ENCODE measurements at places on chromosomes 11 and 22.
A peak's percentile ranks its signal among the peaks of the same experiment; 100 is the strongest.

- H3K4me3 ChIP-seq = no peak overlapping the region
- no peak for DNase-seq
- peaks cover 12% of the 10 kb centered on the region for H3K4me1 ChIP-seq
These were observed 77.7 kb upstream of the RAB1B start for GRCh38 chr11:66190786-66191185.

DNA sequence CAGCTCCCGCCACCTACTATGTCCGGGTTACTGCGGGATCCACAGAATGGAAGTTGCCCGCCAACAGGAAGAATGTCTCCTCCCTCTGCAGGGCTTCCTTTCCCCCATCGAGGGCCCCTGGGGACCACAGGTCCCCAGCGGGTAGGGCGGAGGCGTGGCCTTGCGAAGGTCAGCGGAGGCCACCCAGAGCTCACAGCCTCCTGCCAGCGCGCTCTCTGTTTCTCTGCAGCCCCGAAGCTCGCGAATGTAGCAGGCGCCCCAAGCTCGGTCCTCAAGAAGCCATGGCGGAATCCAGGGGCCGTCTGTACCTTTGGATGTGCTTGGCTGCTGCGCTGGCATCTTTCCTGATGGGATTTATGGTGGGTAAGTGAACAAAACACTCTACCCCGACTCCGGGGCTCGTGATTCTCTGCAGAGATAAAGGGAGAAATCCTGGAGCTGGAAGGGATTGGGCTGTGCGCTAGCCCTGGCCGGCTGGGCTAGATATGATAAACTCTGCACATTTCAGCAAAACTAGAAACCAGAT, at the start of gene NAALAD2:
TSS of gene NAALAD2 (plus strand) at position 186 of the 526 bp plus-strand sequence. CDS start at position 282, 96 bp downstream.
- peaks cover 15% of the 10 kb centered on the region for H3K4me1 ChIP-seq
- no peak within 1 kb of the TSS for H3K27ac ChIP-seq
- H3K4me3 ChIP-seq = peak within 1 kb of the TSS; percentile 50
- peak; percentile 79 for DNase-seq

- H3K27ac ChIP-seq = no peak overlapping the region
- peaks cover 6% of the 10 kb centered on the region for H3K4me1 ChIP-seq
- H3K36me3 ChIP-seq = no peaks in the 10 kb centered on the region
- DNase-seq = no peak
- no peaks in the 10 kb centered on the region for H3K27me3 ChIP-seq
- H3K4me3 ChIP-seq = no peak overlapping the region
These were observed 73.1 kb downstream of the RBFOX2 start for GRCh38 chr22:35955546-35955945.

DNA sequence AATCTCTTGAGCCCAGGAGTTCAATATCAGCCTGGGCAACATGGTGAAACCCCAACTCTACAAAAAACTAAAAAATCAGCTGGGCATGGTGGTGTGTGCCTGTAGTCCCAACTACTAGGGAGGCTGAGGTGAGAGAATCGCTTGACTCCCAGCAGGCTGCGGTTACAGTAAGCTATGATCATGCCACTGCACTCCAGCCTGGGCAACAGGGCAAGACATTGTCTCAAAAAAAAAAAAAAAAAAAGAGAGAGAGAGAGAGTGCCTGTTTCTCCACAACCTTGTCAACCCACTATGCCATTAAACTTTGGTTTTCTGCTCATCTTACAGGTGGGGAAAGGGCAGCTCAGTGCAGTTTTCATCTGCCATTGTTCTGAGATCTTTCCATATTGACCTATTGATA, 5.1 kb downstream of the FOLR3 start:
- H3K36me3 ChIP-seq = no peaks in the 10 kb centered on the region
- peaks cover 7% of the 10 kb centered on the region for H3K4me1 ChIP-seq
- H3K27me3 ChIP-seq = no peaks in the 10 kb centered on the region
- DNase-seq = no peak
- H3K4me3 ChIP-seq = no peak overlapping the region

DNA sequence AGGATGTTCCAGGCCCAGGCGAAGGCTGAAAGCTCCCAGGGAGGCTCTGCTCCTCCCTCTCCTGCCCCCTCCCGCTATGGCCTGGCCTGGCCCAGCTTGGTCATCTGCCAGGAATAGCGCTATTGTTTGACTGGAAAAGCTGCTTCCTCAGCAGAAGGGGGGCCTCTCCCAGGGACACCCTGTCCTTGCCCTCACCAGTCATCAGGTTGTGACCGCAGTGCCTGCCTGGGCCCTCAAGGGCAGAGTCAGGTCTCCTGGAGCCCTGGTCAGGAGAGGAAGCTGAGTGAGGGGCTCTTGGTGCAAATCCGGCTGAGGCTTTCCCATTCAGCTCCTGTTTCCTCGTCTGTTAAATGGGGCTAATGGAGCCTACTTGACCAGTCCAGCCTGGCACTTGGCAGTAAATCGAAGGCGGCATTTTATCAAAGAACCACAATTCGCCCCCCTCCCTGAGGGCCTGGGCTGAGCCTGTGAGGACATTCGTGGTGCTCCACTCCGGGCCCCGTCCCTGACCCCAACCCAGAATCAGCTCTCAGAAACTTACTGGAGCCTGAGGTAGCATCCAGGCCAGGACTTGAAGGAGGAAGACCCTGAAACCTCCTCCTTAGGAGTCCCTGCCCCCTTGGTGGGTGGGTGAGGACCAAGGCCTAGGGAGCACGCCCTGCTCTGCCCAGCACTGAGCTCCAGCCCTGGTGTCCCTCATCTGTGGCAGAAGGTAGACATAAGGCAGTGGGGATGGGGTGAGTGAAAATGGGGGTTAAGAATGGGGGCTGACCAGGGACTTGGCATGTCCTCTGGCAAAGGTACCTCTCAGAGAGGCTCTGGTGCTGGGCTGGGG, 2.0 kb upstream of the CASTOR1 start:
- peaks cover 69% of the 10 kb centered on the region for H3K4me1 ChIP-seq
- H3K27ac ChIP-seq = peak overlapping the region; percentile 92
- H3K36me3 ChIP-seq = peaks cover 49% of the 10 kb centered on the region
- no peak overlapping the region for H3K4me3 ChIP-seq
- no peaks in the 10 kb centered on the region for H3K27me3 ChIP-seq
- peak; percentile 94 for DNase-seq

DNA sequence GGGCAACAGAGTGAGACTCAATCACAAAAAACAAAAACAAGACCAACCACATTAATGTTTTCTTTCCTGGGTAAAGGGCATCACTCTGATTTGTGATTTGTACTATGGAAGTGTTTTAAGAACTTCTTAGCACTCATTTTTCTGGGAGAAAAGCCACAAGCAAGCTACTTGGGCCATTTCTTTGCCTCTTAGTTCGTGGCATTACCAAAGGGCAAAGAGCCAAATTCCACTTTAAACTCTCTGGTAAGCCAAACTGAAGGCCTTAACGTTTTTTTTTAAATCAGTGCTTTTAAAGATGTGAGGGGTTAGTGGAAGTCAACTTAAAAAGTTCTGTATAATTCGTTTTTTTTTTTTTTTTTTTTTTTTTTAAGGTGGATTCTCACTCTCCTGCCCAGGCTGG, 36.9 kb downstream of the CAT start:
- peaks cover 6% of the 10 kb centered on the region for H3K4me1 ChIP-seq
- no peak overlapping the region for H3K27ac ChIP-seq
- DNase-seq = no peak
- no peaks in the 10 kb centered on the region for H3K27me3 ChIP-seq

DNA sequence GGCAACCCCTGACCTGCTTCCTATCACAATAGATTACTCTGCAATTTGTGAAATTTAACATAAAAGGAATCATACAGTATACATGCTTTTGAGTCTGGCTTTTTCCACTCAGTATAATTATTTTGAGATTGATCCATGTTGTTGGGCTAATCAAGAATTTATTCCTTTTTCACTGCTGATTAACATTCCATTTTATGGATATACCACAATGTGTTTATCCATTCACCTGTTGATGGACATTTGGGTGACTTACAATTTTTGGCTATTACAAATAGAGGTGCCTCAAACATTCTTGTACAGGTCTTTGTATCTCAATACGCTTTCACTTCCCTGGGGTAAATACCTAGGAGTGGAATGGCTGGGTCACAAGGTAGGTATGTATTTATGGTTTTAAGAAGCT, 24.9 kb downstream of the TENM4 start:
- DNase-seq = no peak
- no peak overlapping the region for H3K4me3 ChIP-seq
- no peak overlapping the region for H3K27ac ChIP-seq
- H3K4me1 ChIP-seq = peaks cover 37% of the 10 kb centered on the region

GRCh38 chr11:28439403-28439802, 331.2 kb downstream of the METTL15 start:
- H3K27ac ChIP-seq = no peak overlapping the region
- no peak for DNase-seq
- H3K4me1 ChIP-seq = no peaks in the 10 kb centered on the region
- no peak overlapping the region for H3K4me3 ChIP-seq
- no peaks in the 10 kb centered on the region for H3K36me3 ChIP-seq

GRCh38 chr22:29254286-29254660, 13.5 kb downstream of the RHBDD3 start:
- H3K36me3 ChIP-seq = peaks cover 4% of the 10 kb centered on the region
- no peaks in the 10 kb centered on the region for H3K4me1 ChIP-seq
- DNase-seq = no peak
- no peaks in the 10 kb centered on the region for H3K27me3 ChIP-seq
- no peak overlapping the region for H3K4me3 ChIP-seq
- H3K27ac ChIP-seq = no peak overlapping the region

DNA sequence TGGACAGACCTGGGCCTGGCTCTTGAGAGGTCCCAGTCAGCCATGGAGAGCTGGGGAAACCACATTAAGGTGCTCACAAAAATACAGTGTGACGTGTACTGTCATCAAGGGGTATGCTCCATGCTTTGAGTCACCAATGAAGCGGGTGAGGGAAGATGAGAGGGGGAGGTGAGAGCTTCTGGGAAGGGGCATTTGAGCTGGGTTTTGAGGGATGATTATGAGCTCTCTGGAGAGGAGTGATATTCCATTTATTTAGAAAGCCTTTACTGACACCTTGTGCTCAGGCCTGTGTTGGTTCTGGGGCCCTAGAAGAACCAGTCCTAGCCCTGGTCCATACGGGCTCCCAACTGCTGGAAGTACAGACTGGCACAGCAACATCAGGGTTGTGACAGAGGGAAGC, 10.4 kb upstream of the ARHGEF17 start:
- no peak overlapping the region for H3K4me3 ChIP-seq
- H3K4me1 ChIP-seq = no peaks in the 10 kb centered on the region
- no peak overlapping the region for H3K27ac ChIP-seq
- no peaks in the 10 kb centered on the region for H3K27me3 ChIP-seq
- H3K36me3 ChIP-seq = no peaks in the 10 kb centered on the region

DNA sequence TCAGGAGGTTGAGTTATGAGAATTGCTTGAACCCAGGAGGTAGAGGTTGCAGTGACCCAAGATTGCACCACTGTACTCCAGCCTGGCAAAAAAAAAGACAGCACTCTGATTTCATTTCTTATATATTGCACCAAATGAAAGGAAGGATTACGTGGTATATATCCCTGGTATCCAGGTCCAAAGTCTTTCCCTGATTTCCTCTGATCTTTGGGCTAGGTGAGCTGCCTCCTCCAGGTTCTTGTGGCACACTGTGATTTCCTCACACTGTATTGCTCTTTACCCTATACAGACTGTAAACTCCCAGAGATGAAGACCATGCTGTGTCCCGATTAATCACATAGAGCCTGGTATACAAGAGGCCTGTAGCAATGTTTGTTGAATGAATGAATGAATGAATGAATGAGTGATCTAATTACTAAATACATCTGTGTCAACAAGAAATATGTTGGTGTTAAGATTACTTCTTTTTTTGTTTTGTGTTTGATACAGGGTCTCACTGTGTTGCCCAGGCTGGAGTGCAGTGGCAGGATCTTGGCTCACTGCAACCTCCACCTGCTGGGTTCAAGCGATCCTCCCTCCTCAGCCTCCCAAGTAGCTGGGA, 9.3 kb upstream of the POLD3 start:
- no peaks in the 10 kb centered on the region for H3K36me3 ChIP-seq
- H3K27me3 ChIP-seq = no peaks in the 10 kb centered on the region
- H3K4me3 ChIP-seq = no peak overlapping the region
- H3K27ac ChIP-seq = no peak overlapping the region
- DNase-seq = no peak

DNA sequence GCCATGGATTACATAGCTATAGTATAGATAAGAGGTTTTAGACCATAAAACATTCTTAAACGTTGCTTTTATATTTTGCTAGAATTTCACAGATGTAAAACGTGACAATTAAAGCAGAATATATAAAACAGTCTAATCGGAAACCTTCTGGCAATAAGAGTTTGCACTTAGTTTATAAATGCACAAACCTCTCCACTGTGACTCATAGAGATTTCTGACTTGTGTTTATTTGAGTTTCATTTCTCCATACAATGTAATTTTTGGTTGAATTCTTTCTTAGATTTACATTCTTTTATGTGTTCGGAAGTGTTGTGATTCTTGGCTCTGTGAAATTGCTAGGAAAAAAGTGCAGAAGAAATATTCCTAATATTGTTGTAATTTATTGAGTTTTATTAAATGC, 288.7 kb upstream of the CTSC start:
- no peaks in the 10 kb centered on the region for H3K36me3 ChIP-seq
- no peak for DNase-seq
- H3K27ac ChIP-seq = no peak overlapping the region

DNA sequence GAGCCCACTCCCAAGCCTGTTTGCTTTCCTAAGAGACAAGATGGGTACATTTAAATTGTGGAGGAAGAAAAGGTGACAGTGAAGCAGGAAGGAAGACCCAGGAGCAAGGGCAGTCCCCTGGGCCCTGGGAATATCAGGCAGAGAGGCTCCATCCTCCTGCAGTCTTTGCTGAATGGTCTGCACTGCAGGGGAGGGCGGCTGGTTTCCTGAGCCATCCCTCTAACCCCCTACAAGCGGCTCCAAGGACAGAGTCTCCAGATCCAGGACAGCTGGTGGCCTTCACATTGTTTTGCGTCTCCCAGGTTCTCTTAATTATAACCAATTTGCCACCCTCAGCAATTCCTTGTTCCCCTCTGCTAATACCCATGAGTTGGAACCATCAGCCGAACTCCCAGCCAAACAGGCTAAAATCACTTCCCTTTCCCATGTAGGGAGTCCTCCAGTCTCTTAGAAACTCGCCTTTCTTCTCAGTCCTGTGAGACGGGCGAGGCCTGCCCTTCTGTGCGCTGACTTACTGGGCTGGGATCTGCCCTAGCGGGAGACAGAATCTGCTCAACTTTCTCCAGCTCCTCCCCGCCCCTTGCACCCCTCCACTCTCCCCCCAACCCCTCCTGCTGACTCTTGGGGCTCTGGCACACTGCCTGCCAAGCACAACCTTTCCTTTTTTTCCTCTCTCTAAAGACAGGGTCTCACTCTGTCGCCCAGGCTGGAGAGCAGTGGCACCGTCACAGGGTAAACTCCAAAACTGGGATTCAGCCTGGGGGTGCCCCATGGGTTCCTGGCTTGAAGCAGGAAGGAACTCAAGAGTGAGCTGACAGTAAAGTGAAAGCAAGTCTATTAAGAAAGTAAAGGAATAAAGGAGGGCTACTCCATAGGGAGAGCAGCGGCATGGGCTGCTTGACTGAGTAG, 53.4 kb upstream of the EMID1 start:
- H3K4me3 ChIP-seq = peak overlapping the region; percentile 15
- H3K27ac ChIP-seq = peak overlapping the region; percentile 75
- peaks cover 23% of the 10 kb centered on the region for H3K36me3 ChIP-seq
- DNase-seq = peak; percentile 79
- H3K27me3 ChIP-seq = no peaks in the 10 kb centered on the region
